ENCODE measurements at places on chromosomes 11 and 22. TPM values are rescaled to one million over a fixed set of nuclear protein-coding genes. Genes with fewer than 3 reads are reported as not detected.
A peak's percentile ranks its signal among the peaks of the same experiment; 100 is the strongest.

Gene TSPAN32
- not detected for total RNA-seq

Gene SLC25A17
- 40.0 TPM for total RNA-seq

DNA sequence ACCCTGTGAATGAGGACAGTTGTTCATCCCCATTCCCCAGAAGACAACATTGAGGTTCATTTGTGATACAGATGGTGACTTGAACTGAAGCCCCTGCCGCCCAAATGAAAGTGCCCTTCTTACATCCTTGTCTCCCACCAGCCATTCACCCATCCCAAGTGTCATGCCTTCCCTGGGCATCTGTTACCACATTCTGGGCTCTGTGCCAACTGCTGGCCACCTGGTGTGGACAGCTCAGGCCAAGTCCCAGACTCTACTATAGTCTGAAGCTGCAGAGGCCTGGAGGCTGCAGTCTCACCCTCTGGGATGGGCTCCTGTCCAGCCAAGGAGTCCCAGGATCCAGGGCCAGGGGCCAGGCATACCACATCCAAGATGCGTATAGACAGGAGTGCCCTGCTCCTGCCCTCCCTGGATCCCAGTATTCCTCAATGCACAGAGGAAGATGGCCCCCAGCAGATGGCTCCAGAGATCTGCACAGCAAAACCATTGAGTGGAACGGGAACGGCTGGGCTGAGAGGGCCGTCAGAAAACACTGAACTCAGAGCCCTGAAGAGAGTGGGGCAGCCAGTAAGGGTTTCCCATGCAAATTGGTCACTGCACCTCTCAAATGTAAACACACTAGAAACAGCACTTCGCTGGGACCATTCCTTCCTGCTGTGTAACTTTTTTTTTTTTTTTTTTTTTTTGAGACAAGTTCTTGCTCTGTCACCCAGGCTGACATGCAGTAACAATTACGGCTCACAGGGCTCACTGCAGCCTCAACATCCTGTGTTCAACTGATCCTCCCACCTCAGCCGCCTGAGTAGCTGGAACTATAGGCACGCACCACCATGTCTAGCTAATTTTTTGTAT lies 22.8 kb downstream of the ARRB1 start:
- no peaks in the 10 kb centered on the region for H3K36me3 ChIP-seq
- peaks cover 43% of the 10 kb centered on the region for H3K4me1 ChIP-seq
- 0 out of 2 replicates have a peak overlapping the region, but pooled peaks have one; percentile 66 for H3K27ac ChIP-seq
- no peak overlapping the region for H3K4me3 ChIP-seq
- DNase-seq = peak; percentile 81
- no peaks in the 10 kb centered on the region for H3K27me3 ChIP-seq

Gene POU2AF1
- not detected for total RNA-seq

DNA sequence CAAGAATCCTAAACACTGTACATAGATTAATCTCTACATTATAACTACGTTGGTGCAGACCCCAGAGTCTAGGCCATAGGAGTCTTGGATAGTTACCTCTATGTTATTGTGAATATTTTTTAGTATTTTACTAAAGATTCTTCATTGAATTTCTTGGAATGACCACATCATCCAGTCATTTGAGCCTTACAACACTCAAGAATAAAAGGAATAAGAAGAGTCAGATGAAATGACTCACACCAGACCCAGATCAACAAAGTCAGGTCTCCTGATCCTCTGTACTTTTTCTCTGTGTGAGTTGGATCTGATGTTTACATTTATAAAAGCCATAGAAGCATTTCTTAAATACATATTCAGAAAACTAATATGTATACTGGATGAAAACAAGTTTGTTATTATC lies 179.2 kb upstream of the ARHGAP20 start:
- H3K27ac ChIP-seq = no peak overlapping the region
- H3K27me3 ChIP-seq = no peaks in the 10 kb centered on the region
- H3K36me3 ChIP-seq = no peaks in the 10 kb centered on the region

GRCh38 chr11:67572747-67573419 lies 10.7 kb upstream of the GSTP1 start:
- no peak overlapping the region for H3K4me3 ChIP-seq
- peaks cover 4% of the 10 kb centered on the region for H3K4me1 ChIP-seq
- DNase-seq = peak; percentile 87
- no peak overlapping the region for H3K27ac ChIP-seq
- no peaks in the 10 kb centered on the region for H3K27me3 ChIP-seq
- no peaks in the 10 kb centered on the region for H3K36me3 ChIP-seq

- no peaks in the 10 kb centered on the region for H3K36me3 ChIP-seq
- DNase-seq = no peak
- H3K27me3 ChIP-seq = no peaks in the 10 kb centered on the region
- no peak overlapping the region for H3K4me3 ChIP-seq
Measured at GRCh38 chr11:13448876-13449275, 14.1 kb downstream of the BTBD10 start.

DNA sequence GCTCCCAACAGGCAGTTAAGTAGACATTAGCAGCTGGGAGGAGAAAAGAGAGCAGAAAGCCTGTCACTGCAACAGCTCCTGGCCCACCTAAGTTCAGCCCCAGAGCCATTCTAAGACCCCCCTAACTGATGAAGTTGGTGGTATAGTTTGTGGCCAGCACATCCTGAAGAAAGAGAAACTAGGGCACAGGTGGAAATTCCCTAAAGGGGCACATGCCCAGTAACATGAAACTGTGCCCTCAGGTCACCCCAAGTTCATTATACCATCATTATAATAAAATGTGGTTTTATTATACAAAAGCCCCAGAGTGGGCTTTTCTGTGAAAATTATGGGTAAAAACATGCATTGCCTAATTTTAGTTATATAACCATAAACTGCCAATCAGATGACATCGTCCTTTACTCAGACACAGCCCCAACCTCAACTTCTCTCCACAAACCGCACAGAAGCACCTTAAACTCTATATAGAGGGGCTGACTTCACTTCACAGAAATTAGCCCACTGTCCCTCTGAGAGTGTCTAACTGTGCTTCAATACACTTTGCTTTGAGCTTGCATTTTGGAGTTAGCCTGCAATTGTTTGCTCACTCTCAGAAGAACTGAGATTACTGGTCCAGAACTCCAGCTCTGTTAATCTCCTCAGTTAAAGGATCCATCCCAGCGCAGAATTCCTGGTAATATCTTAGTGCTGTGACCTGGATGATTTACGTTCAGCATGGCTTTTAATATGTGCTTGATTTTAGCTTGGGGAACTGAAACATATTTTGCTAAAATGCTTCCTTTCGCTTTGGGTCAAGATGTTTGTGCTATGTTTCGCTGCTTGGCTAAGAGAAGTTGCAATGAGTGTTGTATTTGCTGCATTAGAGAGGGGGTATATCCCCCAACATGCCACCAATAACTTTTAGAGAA lies 1.8 kb upstream of the APOL3 start:
- H3K4me1 ChIP-seq = peaks cover 2% of the 10 kb centered on the region
- no peaks in the 10 kb centered on the region for H3K27me3 ChIP-seq
- H3K36me3 ChIP-seq = no peaks in the 10 kb centered on the region
- no peak overlapping the region for H3K27ac ChIP-seq

Gene BRMS1
- 59.1 TPM for total RNA-seq

Gene FLRT1
- total RNA-seq = 0.54 TPM

GRCh38 chr22:27752771-27753170 lies 48.8 kb downstream of the MN1 start:
- DNase-seq = no peak
- no peak overlapping the region for H3K27ac ChIP-seq
- H3K36me3 ChIP-seq = no peaks in the 10 kb centered on the region
- H3K4me1 ChIP-seq = peaks cover 35% of the 10 kb centered on the region
- no peak overlapping the region for H3K4me3 ChIP-seq

Gene TRPC6
- 4.4 TPM for total RNA-seq

DNA sequence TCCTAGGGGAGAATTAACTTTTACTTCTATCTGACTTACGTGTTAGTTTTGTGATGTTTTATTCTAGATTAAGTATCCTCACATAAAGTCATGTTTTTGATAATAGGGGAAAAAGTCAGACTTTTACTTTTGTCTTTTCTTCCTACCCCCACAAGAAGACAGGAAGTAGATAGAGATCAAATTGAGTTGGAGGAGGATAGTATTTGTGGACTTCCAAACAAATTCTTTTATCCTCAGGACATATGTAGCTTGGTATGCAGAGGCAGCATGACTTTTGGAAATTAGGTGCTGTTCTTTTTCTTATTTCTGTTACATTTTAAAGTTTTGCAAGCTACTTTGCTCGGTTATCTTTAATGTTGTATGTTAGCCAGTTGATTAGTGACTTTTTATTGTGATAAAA lies 61.4 kb downstream of the MTMR3 start:
- H3K4me3 ChIP-seq = no peak overlapping the region
- H3K36me3 ChIP-seq = 0 out of 2 replicates have a peak, but pooled peaks cover 4% of the 10 kb centered on the region
- H3K27ac ChIP-seq = no peak overlapping the region

DNA sequence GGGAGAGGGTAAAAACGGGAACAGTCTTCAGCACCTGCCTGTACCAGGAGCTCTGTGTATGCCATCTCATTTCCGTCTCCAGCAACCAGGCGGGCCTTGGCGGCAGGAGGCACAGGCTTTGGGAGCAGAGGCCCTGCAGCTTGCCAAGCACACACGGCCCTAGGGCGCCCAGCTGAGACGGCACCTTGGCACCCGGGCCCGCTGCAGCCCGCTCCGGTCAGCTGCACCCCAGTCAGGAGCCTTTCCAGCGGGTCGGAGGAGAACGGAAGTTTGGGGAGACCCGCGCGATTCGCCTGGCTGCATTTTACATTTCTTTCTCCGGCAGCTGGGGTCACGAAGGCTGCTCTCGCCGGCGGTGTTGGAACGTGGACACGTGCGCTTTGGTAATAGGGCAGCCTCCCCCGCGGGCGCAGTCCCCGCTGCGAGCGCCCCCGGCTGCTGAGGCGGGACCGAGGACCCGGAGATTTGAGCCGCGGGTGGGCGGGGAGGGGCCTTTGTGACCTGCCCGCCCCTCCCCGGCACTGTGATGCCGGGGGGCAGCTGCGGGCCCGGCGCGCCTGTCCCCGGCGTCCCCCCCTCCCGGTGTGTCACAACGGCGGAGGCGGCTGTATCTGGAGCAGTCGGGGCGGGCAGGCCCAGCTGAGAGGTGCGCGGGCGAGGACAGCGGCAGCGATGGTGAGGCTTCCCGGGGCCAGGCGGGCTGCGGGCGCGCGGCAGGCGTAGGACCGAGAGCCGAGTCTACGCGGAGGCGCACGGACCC lies at the start of gene TUBA8:
Gene TUBA8 (plus strand): TSS at position 616 of the 760 bp plus-strand sequence. CDS start 57 bp downstream, at position 673.
- H3K36me3 ChIP-seq = no peaks in the 10 kb centered on the region
- DNase-seq = peak; percentile 76
- no peak within 1 kb of the TSS for H3K27ac ChIP-seq
- peaks cover 12% of the 10 kb centered on the region for H3K4me1 ChIP-seq

Gene SNX19
- total RNA-seq = 29.0 TPM

DNA sequence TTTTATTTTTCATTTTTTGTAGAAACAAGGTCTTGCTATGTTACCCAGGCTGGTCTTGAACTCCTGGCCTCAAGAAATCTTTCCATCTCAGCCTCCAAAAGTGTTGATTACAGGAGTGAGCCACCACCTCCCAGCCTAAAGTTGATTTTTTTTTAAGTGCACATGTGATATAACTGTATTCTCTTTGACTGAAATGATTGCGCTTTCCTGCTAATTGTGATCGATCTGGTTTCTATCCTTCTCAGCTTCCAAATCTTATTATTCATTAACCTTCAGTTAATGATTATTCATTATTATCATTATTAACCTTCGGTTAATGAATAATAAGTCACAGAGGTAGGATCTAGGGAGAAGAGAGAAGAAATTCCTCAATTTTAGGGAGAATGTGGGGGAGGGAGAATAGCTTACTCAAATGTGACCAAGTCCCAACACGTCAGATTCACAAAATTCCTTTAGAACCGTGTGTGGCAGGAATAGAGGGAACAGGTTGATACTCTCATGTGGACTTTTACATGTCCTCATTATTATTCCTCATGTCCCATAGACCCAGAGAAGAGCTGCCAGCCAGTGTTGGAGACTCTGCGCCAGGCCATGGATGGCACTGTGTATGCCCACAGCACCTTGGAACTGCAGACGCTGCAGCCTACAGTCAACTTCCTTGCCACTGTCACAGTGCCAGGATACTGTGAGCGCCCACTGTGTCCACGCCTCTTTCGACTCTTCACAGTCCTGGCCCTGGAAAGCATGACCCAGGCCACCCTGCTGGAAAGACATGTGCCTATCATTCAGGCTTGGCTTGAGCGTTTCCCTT lies 47.1 kb downstream of the RRP8 start:
- no peaks in the 10 kb centered on the region for H3K36me3 ChIP-seq
- H3K4me1 ChIP-seq = no peaks in the 10 kb centered on the region
- no peak for DNase-seq
- H3K4me3 ChIP-seq = no peak overlapping the region
- no peaks in the 10 kb centered on the region for H3K27me3 ChIP-seq

Gene EMID1
- 13.2 TPM for total RNA-seq

GRCh38 chr11:13368041-13368446 lies 90.5 kb downstream of the BMAL1 start:
- H3K36me3 ChIP-seq = no peaks in the 10 kb centered on the region
- no peaks in the 10 kb centered on the region for H3K4me1 ChIP-seq
- no peaks in the 10 kb centered on the region for H3K27me3 ChIP-seq
- no peak for DNase-seq
- no peak overlapping the region for H3K4me3 ChIP-seq

Gene PATE2
- not detected for total RNA-seq

Gene MGAT3
- total RNA-seq = 10.2 TPM

- no peak overlapping the region for H3K4me3 ChIP-seq
- DNase-seq = no peak
- H3K27ac ChIP-seq = no peak overlapping the region
Measured at GRCh38 chr11:119889728-119890280, 160.8 kb upstream of the NECTIN1 start.

DNA sequence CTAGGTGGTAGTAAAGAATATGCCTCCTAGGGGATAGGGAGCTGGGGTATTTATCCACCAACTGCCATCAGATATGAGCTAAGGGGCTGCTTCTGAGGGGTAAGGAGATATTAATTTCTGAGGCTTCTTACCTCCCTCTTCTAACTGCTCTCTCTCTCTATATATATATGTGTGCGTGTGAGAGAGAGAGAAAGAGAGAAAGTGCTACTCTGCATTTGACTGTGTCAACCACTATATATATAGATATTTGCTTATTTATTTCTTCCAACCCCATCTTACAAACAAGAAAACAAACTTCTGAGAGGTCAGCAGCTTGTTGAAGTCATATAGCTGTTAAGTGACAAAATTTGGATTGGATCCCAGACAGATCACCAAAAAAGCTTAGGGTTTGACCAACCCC lies 5.9 kb upstream of the HEPACAM start:
- no peak for DNase-seq
- no peaks in the 10 kb centered on the region for H3K4me1 ChIP-seq

- H3K27me3 ChIP-seq = no peaks in the 10 kb centered on the region
- H3K4me1 ChIP-seq = no peaks in the 10 kb centered on the region
- H3K36me3 ChIP-seq = peaks cover 7% of the 10 kb centered on the region
- H3K4me3 ChIP-seq = no peak overlapping the region
Measured at GRCh38 chr11:55658608-55659007, 3.4 kb upstream of the OR4C6 start.
